Esophagus squamous epithelium (tissue), 5 donors: ENCODE measurements at places on chromosomes 12 and 14.

DNA sequence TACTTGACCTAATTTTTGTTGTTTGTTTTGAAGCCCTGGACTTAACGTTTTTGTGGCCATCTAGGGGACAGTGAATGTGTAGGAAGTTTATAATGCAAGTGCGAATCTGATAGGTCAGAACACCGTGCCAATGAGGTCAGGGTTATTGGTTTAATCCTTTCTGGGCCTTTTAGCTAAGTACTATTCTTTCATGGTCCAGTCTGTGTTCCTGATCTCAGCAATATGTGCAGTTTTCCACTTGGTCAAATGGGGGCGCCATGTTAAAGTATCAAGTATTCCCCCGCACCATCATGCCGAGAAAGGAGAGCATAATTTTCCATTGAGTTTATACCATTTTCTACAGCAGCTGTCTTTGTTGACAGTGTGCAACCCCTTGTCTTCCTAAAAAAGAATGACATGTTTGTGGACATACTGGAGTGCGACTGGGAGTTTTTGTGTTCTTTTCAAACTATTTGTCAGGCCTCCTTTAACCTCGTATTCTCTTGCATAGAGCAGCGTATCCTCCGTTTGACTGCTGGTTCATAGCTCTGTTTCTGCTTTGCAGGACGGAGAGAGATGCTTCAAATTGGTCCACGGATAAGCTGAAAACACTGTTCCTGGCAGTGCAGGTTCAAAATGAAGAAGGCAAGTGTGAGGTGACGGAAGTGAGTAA lies 1.3 kb downstream of the AHSA1 start:
- peak; percentile 1 for DNase-seq

DNA sequence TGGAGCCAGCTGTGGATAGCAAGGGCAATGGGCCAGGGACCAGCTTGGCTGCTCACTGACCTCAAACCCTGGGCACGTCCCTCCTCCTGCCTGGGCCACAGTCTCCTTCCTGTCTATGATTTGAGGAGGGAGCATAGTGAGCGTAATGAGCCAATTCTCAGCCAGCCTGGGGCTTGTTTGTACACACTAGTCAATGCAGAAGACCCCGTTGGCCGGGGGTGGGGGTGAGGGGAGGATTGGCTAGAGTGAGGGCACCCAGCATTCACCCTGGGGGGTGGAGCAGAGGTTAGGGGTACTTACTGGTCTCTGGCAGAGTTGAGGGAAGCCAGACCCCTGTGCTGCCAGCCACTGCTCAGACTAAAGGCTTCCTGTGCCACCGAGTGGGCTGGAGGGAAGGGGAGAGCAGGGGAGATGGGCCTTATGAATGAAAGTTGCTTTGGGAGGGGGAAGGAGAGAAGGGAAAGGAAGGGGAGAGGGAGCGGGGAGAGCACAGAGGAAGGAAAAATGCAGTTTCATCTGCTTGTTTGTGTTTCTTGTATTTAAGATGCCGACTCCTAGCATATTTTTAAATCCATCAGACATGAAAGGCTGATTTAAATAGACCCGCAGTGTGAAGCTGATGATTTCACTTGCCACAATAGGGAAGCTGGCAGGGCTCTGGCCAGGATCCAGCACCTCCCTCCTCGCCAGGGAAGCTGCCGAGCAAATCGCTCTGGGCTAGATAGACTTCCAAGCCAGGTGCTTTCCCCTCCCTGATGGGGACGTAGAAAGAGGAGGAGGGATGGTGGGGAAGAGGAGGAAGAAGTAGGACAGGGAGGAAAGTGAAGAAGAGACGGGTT lies 114.0 kb downstream of the PRMT8 start:
- DNase-seq, result no peak

- DNase-seq, result no peak
These were observed 63.1 kb downstream of the ARL6IP4 start for GRCh38 chr12:123043536-123044001.

DNA sequence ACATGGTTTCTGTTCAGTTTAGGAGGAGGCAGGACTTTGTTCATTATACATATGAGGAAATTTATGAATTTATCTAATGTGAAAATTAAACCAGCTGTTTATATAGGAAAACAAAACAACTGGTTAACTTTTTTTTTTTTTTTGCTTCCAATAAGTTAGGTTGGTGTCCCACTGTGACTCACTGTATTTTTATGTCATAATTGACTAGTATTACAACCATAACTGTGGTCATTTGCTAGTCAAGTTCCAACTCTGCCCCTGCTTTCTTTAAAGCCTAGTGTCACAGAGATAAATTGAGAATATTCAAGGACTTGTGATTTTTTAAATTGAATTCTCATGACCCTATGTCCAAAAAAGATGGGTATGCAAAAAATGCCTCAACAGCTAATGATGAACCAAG lies 227.7 kb downstream of the BCAT1 start:
- no peak for DNase-seq

DNA sequence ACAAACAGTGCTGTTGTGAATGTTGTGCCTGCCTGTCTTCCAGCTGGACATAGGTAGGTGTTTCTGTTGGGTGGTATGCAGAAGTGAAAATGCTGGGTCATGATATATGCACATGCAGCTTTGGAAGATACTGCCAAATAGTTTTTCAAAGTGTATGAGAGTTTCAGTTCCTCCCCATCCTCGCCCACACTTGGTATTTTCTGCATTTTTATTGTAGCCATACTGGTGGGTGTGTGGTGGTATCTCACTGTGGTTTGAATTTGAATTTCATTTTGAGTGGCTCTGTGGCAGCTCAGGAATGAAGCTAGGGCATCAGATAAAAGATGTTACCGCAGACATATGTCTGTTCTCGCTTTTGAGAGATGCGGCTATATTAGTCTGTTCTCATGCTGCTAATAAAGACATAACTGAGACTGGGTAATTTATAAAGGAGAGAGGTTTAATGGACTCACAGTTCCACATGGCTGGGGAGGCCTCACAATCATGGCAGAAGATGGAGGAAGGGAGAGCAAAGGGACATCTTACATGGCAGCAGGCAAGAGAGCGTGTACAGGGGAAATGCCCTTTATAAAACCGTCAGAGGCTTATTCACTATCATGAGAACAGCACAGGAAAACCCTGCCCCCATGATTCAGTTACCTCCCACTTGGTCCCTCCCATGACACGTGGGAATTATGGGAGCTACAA lies 183.1 kb downstream of the CAND1 start:
- no peak for DNase-seq

DNA sequence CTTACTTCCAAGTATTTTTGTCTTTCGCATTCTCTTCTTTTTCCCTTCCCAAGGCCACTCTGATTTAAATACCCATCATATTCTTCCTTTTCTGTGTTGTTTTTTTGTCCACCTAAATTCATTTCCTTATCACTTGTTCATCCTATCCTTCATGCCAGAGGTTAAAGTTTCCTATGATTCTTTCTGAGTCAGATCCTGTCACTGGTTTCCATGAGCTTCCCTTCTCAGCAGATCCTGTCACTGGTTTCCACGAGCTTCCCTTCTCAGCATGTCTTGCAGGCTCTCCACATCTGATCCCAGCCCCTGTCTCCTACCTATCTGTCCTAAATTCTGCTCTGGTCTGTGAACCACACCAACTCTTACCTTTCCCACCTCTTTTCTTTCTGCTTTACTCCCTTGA lies 311.8 kb upstream of the RGS6 start:
- DNase-seq, result no peak

DNA sequence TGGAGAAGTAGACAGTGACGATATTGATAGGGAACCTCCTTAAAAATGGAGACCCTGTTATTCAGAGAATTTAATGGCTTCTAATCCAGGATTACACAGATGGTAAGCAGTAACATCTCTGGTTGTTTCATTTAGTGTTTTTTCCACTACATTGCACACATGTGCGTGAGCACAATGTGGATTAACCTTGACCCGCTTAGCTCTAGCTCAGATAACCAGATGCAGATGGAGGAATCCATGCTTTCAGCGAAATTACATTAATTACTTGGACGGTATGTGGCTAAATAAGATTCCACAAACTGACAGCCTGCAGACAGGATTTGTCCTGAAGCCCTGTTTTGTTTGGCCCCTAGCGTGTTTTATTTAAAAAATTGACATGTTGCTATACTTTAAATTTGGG lies 378.4 kb downstream of the CCDC91 start:
- no peak for DNase-seq

- no peak for DNase-seq
These were observed 17.2 kb upstream of the LPCAT3 start for GRCh38 chr12:7035463-7035862.

GRCh38 chr12:68510397-68510796 lies 100.3 kb upstream of the RAP1B start:
- DNase-seq, result no peak

DNA sequence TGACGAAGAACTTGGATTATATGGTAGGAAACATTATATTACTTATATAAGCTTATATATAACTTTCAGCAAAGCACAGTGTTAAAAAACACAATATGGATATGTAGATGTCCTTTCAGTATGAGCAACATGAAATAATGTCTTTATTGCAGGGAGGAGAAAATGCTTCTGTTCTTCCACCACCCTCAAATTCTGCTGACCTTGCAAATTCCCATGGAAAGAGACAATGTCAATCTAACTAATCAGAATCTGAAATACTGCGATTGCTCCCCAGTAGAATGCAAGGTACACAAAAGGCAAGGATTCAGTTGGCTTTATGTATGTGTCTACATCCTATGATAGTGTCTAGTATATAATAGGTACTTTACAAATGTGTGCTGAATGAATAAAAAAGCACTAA lies 26.4 kb downstream of the MGAT4C start:
- no peak for DNase-seq

DNA sequence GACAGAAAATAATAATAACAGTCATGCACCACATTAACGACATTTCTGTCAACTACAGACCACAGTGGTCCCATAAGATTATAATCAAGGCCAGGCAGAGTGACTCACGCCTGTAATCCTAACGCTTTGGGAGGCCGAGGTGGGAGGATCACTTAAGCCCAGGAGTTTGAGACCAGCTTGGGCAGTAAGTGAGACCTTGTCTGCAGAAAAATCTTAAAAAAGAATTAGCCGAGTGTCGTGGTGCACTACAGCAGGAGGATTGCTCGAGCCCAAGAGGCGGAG lies 8.6 kb downstream of the NAB2 start:
- no peak for DNase-seq

DNA sequence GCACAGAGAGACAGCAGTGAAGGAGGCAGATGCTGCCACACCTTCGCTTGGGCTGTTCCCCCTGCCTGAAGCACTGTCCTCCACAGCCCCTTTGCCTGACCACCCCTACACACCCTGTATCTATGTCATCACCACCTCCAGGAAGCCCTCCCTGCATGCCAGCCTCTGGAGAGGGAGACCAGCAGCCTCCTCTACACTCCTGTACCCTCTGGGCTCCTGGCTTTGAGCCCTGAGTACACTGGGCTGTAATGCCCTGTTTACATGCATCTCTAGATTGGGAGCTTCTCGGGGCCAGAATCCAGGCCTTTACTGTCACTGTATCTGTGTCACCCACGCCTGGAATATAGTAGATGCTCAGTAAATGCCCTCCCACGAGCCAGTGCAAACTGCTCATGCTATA lies 5.9 kb upstream of the TMEM119 start:
- no peak for DNase-seq

- no peak for DNase-seq
These were observed 214.2 kb downstream of the CACNA1C start for GRCh38 chr12:2266666-2267620.

- DNase-seq, result no peak
These were observed 9.5 kb downstream of the DCN start for GRCh38 chr12:91173124-91173523.

GRCh38 chr12:112344220-112344619 lies 38.0 kb downstream of the HECTD4 start:
- DNase-seq, result no peak

GRCh38 chr12:44618946-44619345 lies 257.2 kb downstream of the NELL2 start:
- DNase-seq, result no peak

- no peak for DNase-seq
These were observed 76.5 kb downstream of the VCPKMT start for GRCh38 chr14:50039734-50040400.

DNA sequence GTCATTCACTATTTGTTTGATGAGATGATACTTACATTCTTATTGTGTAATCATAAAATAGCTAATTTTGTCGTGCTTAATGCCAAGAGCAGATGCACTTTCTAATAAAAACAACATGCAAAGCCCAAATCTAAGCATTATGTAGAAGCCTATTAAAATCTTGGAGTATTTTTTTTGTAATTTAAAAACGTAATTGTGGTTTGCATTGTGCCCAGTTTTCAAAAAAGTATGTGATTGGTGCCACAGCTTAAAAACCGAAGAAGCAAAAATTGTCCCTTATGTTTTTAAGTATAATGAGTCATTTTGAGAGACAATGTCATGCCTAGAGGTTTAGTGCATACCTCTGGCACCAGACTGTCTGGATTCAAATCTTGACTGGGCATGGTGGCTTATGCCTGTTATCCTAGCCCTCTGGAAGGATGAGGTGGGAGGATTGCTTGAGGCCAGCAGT lies 464.8 kb upstream of the RGS6 start:
- DNase-seq, result no peak

DNA sequence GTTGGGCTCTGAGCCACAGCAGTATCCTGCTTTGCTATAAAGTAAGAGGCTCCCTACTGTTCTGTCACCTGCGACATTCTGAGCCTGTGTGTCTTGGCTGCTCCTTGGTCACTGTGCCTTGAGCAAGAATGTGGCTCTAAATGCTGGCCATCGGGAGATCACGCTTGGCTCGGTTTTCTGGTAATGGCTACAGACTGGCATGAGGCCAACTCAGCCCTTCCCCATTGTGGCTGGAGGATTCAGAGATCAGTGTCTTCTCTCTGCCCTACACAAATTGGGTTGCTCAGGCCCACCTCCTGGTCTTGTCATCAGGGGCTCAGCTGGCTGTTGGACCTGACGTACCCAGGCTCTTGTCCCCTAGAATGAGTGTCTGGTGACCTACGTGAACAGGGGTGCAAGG lies 94.5 kb downstream of the PLXNC1 start:
- DNase-seq, result no peak

DNA sequence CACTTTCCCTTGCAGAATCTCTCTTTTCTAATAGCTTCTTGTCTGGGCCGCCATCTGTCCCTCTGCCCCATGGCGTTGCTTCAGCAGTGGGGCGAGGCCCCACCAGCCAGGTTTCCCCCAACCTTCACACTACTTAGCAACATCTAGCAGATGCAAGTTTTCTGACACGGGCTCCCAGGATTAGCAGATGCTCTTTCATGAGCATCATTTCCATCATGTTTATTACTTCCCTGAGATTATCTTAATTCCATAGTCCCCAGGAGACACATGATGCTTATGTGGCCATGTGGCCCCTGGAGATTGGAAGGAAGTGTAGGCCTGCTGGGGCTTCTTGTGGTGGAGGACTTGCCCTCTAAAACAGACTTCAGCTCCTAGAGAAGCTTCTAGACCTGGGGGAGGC lies 102.0 kb upstream of the MYL2 start:
- DNase-seq, result no peak

DNA sequence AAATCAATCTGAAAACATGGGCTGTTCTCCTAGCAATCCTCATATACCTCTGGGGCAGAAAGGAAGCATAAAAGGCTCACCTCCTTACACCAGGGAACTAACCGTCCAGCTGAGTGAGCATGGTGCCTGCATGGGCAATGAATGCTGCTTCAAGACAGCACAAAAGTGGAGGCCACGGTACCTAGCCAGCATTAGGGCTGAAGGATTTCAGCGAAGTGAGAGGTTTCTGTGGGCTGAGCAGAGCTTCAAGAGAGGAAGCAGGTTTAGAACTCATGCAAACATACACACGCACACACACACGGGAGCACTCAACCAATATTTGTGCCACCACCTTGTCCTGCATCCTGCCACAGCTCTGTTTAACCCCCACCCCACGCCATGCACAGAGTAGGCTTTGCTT lies 838.5 kb upstream of the TMEM132C start:
- no peak for DNase-seq
